GM10248 (cell line): ENCODE measurements at places on chromosomes 6 and 20.

DNA sequence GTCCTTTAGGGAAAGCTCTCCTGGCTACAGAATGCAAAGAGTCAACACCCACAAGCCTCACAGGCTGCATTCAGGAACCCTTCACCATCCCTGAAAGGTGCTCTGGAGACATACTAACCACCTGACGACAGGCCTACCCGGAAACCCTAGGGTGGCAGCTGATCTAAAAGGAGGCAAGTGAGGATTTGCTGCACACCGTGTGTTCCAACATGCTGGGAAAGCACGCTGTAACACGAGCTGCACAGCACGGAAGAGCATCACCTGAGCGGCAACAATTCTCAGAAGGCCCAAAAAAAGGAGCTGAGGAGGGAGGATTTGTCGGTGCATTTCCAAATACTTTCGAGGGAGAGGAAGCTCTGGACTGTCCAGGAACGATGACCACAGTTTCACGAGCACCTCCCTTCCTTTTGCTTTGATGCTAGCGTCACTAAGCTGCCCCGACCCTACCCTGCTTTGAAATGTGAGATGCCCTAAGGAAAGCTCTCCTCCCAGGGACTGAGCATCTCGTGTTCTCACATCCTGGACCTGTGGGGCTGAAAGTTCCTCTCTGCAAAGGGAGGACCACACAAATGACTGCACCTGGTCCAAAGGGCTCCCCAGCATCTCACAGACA is 87.0 kb downstream of the PPP1R3G start:
- DNase-seq = no peak

DNA sequence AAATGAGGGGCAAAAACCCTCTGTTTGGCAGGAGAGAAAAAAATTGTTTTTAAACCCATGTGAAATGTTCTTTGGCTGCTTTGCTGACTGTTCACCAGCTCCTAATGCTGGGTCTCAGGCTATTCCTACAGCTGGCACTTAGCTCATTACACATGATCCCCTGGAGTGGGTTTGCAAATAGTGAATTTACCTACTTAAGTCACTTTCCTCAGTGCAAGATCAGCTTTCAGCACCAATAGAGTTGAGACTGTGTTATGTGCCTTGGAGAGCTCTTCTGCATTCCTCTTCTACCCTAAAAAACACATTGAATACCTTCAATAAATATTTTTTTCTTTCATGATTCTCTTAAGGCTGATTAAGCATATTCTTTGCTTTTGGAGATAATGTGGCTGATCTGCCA is 58.4 kb upstream of the PRDM1 start:
- no peak for DNase-seq

DNA sequence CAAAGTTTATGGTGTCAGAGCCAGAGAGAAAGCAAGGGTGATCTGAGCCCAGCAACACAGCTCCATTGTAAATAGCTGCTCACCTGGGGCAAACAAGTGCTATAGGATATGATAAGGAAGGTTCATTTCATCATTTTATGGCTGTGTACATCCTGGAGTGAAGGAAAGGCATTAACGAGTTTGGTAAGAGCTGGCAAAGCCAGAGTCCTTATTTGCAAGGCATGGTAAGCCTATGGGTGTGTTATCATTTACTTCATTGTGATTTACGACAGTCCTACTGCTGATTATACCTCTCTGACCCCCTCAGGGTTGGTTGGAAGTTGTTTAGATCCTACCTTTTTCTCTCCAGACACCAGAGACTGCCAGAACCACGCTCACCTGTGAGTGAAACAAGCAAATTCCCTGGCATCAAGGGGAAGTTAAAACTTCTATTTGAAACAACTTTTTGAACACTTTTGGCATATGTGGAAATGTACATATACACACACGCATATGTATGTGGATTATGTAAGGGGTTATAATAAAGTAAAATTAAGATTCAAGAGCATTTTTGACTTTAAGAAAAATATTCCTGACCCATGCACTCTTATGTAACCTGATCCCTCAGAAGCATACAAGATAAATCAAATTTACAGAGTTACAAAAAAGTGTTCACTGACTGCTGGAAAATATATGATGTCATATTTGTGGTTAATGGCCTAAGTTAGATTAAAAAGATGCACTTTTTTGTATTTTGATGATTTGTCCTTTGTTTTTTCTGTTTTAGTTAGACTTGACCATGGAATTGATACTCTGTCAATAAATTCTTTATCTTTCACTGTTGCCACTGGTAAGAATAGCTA is 40.4 kb upstream of the EDN1 start:
- DNase-seq = no peak

GRCh38 chr6:18897350-18897749 is 510.2 kb downstream of the RNF144B start:
- no peak for DNase-seq

- DNase-seq = no peak
These were observed 906.8 kb upstream of the CITED2 start for GRCh38 chr6:140281236-140281635.

GRCh38 chr6:143969077-143969476 is 39.0 kb downstream of the PLAGL1 start:
- no peak for DNase-seq
